ENCODE measurements at places on chromosomes 7 and 10.

DNA sequence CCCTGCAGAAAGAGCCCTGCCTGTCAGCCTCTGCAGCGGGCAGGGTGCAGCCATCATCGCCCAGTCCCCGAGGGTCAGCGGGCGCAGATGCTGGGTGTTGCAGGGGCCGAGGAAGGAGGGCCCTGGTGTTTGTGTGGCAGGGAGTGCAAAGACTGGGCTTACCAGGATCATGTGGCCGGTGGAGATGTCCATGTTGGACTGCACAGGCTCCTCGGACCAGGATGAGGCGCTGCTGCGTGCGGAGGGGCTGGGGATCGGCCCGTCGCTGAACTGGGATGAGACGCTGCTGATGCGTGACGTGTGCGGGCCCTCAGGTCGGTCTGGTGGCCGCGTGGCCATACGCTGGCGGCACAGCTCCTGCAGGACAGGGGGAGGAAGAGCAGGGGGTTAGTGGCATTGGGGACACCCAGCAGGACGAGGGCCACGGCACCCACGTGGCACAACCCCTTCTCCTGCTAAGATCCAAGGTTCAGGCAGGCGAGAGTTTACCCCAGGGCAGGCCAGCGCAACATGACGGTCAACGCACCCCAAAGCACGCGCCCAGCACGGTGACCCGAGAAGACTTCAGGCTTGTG lies 319.5 kb downstream of the DNAJB6 start:
- DNase-seq = no peak

- DNase-seq = no peak
These were observed 118.0 kb downstream of the WDFY4 start for GRCh38 chr10:48802611-48803071.

GRCh38 chr10:93300288-93300917 lies 181.7 kb downstream of the MYOF start:
- DNase-seq = peak; percentile 4

DNA sequence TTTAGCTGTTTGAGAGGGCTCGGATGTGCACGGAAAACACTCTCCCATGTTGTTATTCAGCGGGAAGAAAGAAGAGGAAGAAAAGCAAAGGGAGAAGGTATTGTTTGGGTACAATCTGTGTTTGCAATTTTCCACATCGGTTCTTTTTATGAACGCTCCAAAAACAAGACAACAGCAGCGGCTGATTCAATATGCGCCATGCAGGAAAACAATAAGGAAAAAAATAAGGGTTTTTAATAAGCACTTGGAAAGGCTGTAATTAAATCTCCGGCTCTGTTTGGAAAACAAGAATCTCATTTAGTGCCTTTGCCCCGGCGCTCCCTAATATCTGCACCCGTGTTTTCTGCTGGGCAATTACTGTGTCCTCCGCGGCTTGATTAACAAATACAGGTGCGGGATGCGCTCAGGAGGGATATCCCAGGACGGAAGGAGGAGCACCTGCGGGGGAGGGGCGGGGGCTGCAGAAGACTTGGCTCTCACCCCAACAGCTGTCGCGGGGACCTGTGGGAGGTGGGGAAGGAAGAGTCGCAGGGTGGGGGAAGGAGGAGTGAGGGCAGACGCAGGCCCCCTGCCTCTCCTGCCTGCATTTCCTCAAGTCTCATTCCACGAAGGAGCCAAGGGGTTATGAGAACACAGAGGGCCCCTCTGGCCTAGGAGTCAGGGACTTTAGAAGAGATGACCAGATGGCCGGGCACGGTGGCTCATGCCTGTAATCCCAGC lies 181.5 kb upstream of the PODXL start:
- DNase-seq = peak; percentile 30

DNA sequence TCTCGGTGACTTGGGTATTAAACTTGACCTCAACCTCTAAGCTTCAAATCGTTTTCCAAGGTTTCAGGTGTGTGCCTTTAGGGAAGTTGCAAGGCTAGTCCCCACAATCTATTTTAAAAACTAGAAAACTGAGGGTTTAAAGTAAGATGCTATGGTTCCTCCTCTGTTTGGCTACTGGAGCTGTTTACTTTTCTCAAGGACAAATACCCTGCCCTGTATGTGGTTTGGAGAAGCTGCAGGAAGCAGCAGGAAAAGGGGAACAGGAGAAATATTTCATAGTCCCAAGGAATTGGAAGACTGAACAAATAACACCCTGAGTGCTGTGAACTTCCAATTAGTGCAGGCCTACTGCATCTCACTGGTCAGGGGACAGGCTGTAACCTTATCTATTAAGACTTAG lies 135.9 kb downstream of the NRP1 start:
- DNase-seq = no peak

DNA sequence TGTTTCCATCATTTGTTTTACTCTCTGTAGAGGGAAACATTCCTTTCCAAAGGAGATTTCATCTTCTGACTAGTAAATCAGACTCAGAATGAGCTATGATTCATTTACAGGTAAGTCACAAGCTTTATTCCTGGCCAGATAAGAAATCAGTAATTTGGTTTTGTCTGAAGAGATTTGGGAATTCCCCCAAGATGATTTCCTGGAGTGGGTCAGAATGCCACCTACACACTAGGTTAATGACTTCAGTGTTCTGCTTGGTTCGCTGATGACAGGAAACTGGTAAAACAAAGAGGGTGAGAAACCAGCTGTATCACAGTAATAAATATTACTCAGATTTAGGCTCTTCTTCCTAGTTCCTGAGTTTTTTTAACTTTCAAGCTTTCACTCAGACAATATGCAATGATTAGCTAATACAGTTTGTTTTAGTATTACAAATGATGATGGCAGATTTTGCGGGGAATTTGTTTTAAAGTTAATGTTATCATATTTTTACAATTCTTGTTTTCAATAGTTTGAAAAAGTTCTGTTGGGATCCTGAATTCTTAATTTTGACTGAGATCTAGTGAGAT lies 8.3 kb upstream of the ASZ1 start:
- DNase-seq = no peak

DNA sequence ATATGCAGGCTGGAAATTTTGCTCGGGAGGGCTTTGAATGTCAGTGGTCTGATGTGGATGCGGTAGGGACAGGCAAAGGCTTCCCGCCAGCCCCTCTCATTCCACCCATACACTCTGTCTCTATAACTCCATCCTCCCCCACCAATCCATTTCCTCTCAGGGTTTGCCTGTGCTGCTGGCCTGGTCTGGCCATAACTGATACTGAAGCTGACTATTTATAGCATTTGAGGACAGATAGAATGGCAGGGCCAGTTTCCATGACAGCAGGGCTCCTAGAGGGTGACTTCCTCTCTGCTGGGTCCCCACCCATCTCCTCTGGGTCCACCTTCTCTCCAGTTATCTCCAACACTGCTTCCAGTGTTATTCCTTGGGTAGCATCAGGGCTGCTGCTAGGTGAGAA lies 6.6 kb upstream of the PDLIM1 start:
- DNase-seq = no peak
